ENCODE measurements at places on chromosomes 1 and 21.

GRCh38 chr1:95229037-95229436 is 5.0 kb upstream of the RWDD3 start:
- no peak overlapping the region for H3K4me3 ChIP-seq
- H3K36me3 ChIP-seq = no peaks in the 10 kb centered on the region
- H3K27me3 ChIP-seq = no peaks in the 10 kb centered on the region
- H3K4me1 ChIP-seq = no peaks in the 10 kb centered on the region
- H3K27ac ChIP-seq = peak overlapping the region; percentile 50

GRCh38 chr1:7591565-7591964 is 179.5 kb upstream of the VAMP3 start:
- H3K4me1 ChIP-seq = no peaks in the 10 kb centered on the region
- H3K36me3 ChIP-seq = no peaks in the 10 kb centered on the region
- no peak overlapping the region for H3K27ac ChIP-seq
- no peak overlapping the region for H3K4me3 ChIP-seq

DNA sequence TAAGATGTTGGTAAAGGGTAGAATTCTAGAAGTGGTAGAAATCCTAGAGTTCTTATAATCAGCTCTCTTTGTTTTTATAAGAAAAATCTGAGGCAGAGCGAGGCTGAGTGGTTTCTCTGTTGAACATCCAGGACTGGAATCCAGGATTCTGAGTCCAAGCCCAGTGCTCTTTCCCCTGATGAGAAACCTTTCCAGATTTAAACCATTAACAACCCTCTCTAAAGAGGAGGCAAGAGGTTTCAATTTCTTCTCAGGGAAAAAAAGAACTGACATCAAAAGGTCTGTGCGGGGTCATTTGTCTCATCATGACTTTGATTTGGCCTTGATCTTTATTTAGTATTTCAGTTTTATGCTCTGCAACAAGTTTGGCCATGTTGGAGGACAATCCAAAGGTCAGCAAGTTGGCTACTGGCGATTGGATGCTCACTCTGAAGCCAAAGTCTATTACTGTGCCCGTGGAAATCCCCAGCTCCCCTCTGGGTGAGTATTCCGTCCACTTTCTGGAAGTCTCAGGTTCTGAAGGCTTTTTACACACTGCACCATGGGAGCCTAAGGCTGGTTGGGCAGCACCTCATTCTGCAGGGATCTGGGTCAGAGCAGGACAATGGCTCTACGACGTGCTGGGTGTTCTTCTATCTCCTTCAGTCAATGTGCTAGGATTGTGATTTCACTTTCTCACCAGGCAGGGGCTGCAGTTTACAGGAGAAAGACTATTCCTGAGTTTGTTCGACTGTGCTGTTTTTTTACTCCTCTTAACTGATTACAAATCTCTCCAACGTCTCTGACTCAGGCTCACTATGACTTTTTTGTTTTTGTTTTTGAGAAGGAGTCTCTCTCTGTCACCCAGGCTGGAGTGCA is 18.9 kb upstream of the CCT8 start:
- DNase-seq = no peak
- H3K27me3 ChIP-seq = no peaks in the 10 kb centered on the region
- no peaks in the 10 kb centered on the region for H3K36me3 ChIP-seq
- H3K27ac ChIP-seq = peak overlapping the region; percentile 11
- no peaks in the 10 kb centered on the region for H3K4me1 ChIP-seq

DNA sequence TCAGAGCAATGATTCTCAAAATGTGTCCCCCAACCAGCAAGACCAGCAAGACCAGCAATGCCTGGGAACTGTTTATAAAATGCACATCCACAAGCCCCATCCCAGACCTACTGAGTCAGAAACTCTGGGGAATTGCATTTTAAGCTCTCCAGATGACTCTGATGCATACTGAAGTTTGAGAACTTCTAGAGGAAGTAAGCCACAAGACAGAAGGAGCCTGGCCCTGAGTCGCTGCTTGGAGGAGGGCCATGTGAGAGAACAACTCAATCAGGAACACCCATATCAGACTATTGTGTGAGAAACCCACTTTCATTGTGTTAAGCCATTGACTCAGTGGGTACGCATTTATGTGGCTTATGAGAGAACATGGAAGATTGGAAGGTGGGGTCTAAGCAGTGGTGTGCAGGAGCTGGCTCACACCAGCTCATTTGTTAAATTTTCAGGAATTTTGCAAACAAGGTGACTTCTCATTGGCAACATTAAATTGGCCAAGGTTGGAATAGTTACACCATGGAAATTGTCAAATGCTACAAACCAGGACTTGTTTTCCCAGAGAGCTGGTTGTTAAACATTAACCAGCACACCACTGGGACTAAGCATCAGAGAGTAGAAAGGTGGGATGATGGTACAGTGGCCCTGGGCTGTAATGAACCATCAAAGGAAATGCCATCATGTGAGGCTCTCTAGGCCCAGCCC is 38.9 kb downstream of the ATP1A1 start:
- DNase-seq = no peak
- no peaks in the 10 kb centered on the region for H3K4me1 ChIP-seq
- no peak overlapping the region for H3K4me3 ChIP-seq
- H3K36me3 ChIP-seq = no peaks in the 10 kb centered on the region
- H3K27ac ChIP-seq = no peak overlapping the region

GRCh38 chr1:244049162-244050013 is 1.7 kb upstream of the ZBTB18 start:
- H3K4me1 ChIP-seq = peaks cover 45% of the 10 kb centered on the region
- H3K27me3 ChIP-seq = no peaks in the 10 kb centered on the region
- no peaks in the 10 kb centered on the region for H3K36me3 ChIP-seq
- H3K27ac ChIP-seq = peak overlapping the region; percentile 94
- peak overlapping the region; percentile 72 for H3K4me3 ChIP-seq

GRCh38 chr1:88104236-88104635 is 579.8 kb upstream of the PKN2 start:
- no peaks in the 10 kb centered on the region for H3K27me3 ChIP-seq
- H3K4me1 ChIP-seq = no peaks in the 10 kb centered on the region
- no peak overlapping the region for H3K4me3 ChIP-seq
- no peak for DNase-seq
- no peaks in the 10 kb centered on the region for H3K36me3 ChIP-seq
- no peak overlapping the region for H3K27ac ChIP-seq

- H3K27me3 ChIP-seq = no peaks in the 10 kb centered on the region
- no peaks in the 10 kb centered on the region for H3K36me3 ChIP-seq
- DNase-seq = no peak
These were observed 1.3 kb upstream of the ENAH start for GRCh38 chr1:225654277-225654597.

GRCh38 chr1:58116284-58116683 is 430.2 kb downstream of the OMA1 start:
- H3K4me1 ChIP-seq = no peaks in the 10 kb centered on the region
- no peak overlapping the region for H3K4me3 ChIP-seq
- H3K36me3 ChIP-seq = no peaks in the 10 kb centered on the region
- no peak overlapping the region for H3K27ac ChIP-seq

DNA sequence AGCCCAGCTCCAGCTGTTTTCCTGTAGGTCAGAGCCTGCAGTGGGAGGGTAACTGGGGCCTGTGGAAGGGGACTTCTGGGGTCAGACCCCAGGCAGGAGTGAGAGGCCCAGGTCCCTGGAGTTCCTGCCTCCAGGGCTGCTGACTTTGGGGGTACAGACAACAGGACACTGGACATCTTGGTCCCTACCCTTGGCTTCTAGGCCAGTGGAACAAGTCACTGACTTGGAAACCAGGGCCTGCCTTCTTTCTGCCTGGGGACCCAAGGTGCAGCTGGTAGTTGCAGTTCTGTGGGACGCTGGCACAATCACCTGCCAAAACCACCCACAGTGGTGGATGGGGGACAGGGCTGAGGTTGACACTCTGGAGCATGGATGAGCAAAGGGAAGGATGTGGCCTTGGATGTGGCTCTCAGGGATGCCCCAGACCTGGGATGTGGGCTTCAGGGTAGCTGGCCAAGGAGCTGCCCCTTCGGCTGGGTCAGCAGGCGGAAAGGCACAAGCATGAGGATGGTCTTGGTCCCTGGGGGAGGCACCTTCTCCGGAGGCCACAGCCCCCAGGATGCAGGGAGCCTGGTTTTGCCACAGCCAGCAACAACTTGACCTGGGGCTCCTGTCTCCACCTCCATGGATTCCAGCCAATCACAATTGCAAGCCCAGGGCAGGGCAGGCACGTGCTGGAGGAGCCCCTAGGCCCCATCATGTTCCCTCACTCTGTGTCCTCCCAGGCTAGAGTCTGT is 5.8 kb downstream of the JMJD4 start:
- peak overlapping the region; percentile 80 for H3K27ac ChIP-seq
- H3K36me3 ChIP-seq = no peaks in the 10 kb centered on the region
- H3K27me3 ChIP-seq = no peaks in the 10 kb centered on the region

- no peaks in the 10 kb centered on the region for H3K27me3 ChIP-seq
- peak overlapping the region; percentile 4 for H3K4me3 ChIP-seq
- H3K36me3 ChIP-seq = no peaks in the 10 kb centered on the region
- peak overlapping the region; percentile 50 for H3K27ac ChIP-seq
These were observed 2.3 kb downstream of the CD53 start for GRCh38 chr1:110875216-110875731.

DNA sequence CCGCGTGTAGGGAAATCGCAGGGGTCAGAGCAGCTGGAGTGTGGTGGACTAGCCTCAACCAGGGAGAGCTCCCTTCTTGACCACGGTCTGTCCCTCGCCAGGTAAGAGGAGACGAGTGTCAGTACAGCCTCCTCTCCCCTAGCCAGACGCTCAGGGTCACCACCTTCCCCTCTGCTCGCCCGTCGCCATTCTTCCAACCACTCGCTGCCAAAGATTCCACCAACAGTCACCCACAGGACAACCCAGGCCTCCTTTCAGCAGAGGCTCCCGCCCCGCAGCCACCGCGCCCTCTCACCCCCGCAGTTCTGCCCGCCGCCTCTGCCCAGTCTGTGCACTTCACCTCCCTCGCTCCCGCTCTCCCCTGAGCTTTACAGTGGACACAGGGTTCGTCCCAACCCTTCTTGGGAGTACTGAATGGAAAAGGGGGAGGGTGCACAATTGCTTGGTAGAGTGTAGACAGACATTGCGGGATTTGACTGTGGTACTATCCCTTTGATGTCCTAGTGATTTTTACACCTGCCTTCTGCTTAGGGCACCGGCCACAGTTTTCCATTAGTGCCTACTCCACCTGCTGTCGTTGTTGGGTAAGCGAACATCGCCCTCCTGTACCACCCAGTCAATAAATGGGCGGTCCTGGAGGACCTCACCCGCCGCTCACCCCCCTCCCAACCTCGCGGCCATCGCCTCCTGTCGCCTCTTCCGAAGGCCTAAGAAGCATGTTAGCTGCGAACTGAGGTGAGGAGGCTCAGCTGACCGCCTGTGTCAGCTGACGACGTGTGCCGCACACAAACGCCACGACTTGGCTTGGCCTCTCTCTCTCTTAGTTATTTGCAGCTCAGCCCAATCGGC is 9.2 kb upstream of the NBPF11 start:
- no peaks in the 10 kb centered on the region for H3K4me1 ChIP-seq
- no peaks in the 10 kb centered on the region for H3K27me3 ChIP-seq
- no peak for DNase-seq
- H3K36me3 ChIP-seq = no peaks in the 10 kb centered on the region
- no peak overlapping the region for H3K27ac ChIP-seq

GRCh38 chr1:109990302-109990653 is 5.7 kb downstream of the AHCYL1 start:
- H3K27ac ChIP-seq = no peak overlapping the region
- H3K4me3 ChIP-seq = no peak overlapping the region
- DNase-seq = no peak
- no peaks in the 10 kb centered on the region for H3K36me3 ChIP-seq
- H3K4me1 ChIP-seq = peaks cover 80% of the 10 kb centered on the region
- no peaks in the 10 kb centered on the region for H3K27me3 ChIP-seq

GRCh38 chr21:34351786-34352241 is 12.0 kb upstream of the KCNE2 start:
- H3K4me1 ChIP-seq = peaks cover 20% of the 10 kb centered on the region
- no peak overlapping the region for H3K4me3 ChIP-seq
- DNase-seq = no peak
- no peaks in the 10 kb centered on the region for H3K36me3 ChIP-seq
- H3K27me3 ChIP-seq = no peaks in the 10 kb centered on the region
- no peak overlapping the region for H3K27ac ChIP-seq

- peaks cover 33% of the 10 kb centered on the region for H3K4me1 ChIP-seq
- H3K27ac ChIP-seq = peak overlapping the region; percentile 81
- no peaks in the 10 kb centered on the region for H3K27me3 ChIP-seq
- no peak for DNase-seq
- no peaks in the 10 kb centered on the region for H3K36me3 ChIP-seq
These were observed 5.5 kb downstream of the C2CD2 start for GRCh38 chr21:41948078-41948895.

GRCh38 chr1:38839363-38839762 is 20.2 kb downstream of the RRAGC start:
- H3K27ac ChIP-seq = no peak overlapping the region
- no peak for DNase-seq
- peaks cover 58% of the 10 kb centered on the region for H3K36me3 ChIP-seq
- H3K4me3 ChIP-seq = no peak overlapping the region

DNA sequence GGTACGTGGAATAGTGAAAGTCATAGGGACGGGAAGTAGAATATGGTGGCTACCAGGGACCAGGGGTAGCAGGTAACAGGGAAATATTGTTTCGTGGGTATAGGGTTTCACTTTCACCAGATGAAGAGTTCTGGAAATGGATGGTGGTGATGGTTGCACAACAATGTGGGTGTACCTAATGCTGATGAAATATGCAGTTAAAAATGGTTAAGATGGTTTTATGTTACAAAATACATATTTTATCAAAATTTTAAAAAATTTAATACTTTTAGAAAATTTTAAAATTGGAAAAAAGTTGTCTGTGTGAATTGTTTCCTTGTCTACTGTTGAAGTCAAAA is 55.5 kb upstream of the TLR5 start:
- H3K27me3 ChIP-seq = no peaks in the 10 kb centered on the region
- no peak for DNase-seq
- no peak overlapping the region for H3K27ac ChIP-seq
- no peak overlapping the region for H3K4me3 ChIP-seq
- H3K4me1 ChIP-seq = no peaks in the 10 kb centered on the region

DNA sequence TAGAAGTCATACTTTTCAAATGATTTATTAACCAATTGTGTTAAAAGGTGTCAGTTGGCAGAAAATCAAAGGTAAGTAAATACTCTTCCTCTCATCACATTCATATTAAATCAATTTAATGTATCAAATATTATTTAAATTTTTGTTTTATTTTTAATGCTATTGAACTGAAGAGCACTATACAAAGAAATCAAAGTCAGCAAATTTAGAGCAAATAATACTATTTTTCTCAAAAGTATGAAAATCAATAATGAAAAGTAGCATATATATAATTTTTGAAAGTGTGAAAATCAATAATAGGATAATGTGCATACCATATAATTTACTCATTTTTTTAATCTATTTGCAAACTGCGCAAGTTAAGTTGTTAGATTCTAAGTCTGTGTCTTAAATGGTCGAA is 181.0 kb downstream of the SPATA17 start:
- no peak overlapping the region for H3K27ac ChIP-seq
- no peak for DNase-seq
- no peaks in the 10 kb centered on the region for H3K36me3 ChIP-seq
- no peaks in the 10 kb centered on the region for H3K4me1 ChIP-seq
- H3K4me3 ChIP-seq = no peak overlapping the region

GRCh38 chr21:46084709-46085108 is 13.2 kb upstream of the COL6A2 start:
- H3K27me3 ChIP-seq = no peaks in the 10 kb centered on the region
- no peak overlapping the region for H3K27ac ChIP-seq
- no peak overlapping the region for H3K4me3 ChIP-seq

- no peaks in the 10 kb centered on the region for H3K4me1 ChIP-seq
- no peaks in the 10 kb centered on the region for H3K36me3 ChIP-seq
- no peak overlapping the region for H3K27ac ChIP-seq
- H3K27me3 ChIP-seq = peaks cover 8% of the 10 kb centered on the region
- H3K4me3 ChIP-seq = no peak overlapping the region
- DNase-seq = no peak
These were observed 414 bp downstream of the GUCA2B start for GRCh38 chr1:42153624-42154023.

GRCh38 chr1:170596701-170597100 is 64.7 kb downstream of the GORAB start:
- H3K4me1 ChIP-seq = no peaks in the 10 kb centered on the region
- no peak overlapping the region for H3K27ac ChIP-seq
- no peaks in the 10 kb centered on the region for H3K27me3 ChIP-seq
- no peak overlapping the region for H3K4me3 ChIP-seq

Measured in tibial nerve (tissue), 4 donors.